ENCODE measurements at places on chromosomes 16 and 17.
A peak's percentile ranks its signal among the peaks of the same experiment; 100 is the strongest.

- peak; percentile 54 for DNase-seq
These were observed 13.1 kb upstream of the MSI2 start for GRCh38 chr17:57243171-57243622.

DNA sequence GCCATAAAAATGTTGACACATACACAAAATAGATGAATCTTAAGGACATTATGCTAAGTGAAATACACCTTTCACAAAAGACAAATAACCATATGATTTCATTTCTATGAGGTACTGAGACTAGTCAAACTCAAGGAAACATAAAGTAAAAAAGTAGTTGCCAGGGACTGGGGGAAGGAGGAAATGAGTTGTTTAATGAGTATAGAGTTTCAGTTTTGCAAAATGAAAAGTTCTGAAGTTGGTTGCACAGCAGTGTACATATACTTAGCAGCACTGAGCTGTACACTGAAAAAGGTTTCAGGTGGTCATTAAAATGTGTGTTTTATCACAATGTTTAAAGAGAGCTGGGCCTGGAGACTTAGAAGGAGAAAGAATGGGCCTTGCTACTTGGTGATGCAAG is 4.7 kb upstream of the SLC13A2 start:
- DNase-seq: no peak

- DNase-seq: peak; percentile 64
These were observed 19.7 kb downstream of the TMEM235 start for GRCh38 chr17:78250891-78251772.

- DNase-seq: no peak
These were observed 110.2 kb downstream of the C16orf78 start for GRCh38 chr16:49483651-49484450.

GRCh38 chr17:28147017-28147416 is 104.5 kb downstream of the NLK start:
- no peak for DNase-seq

GRCh38 chr17:67648032-67648905 is 69.5 kb upstream of the NOL11 start:
- no peak for DNase-seq

DNA sequence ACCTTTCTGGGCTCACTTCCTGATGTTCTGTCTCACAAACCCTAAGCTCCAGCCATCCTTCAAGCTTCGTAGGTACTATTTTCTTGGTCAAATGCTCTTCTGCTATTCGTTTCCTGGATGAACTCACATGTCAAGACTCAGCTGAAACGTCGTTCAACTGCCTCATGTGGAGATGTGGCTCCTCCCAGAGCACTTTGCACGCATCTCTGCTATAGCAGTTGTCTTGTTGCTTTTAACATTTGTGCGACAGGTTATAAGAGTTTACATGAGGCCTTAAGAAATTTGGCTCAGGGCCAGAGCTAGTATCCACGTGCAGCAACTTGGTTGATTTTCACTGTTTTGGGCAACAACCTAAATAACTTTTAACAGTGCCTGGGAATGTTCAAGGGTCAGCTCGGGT is 2.8 kb upstream of the KRT40 start:
- DNase-seq: no peak

DNA sequence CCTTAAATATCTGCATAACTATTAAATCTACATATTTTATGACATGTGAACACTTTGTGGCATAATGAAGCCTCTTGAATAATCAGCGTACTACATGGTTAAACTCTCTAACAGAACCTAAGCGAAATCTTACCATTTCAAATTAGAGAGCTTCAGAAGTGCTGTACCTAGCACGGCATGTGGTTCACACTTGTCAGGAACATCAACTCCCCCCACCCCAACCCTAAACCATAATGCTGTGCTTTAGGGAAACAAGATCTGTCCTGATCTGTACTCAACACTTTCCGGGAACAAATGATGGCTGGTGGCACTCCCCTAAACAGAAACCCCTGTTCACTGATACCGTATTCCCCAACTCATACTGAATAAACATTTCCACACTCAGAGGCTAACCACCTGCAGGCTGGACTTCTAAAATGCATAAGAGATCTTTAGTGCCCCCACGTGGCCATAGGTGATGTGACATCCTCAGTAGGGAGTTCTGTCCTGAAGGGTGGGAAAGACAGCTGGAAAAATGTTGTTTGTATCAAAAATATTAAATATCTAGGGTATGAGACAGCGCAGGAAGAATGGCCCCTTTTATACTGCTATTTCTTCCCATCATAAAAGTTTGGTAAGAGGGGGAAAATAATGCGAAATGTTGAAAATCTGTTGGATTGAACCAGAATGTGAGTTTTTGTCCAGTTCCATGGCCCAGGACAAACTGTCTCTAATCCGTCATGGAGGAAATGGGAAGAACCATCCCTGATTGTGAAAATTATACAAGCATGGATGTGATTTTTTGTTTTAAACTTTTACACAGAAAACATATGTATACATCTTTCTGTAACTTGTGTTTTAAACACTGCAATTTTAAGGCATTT is 88.6 kb downstream of the USP31 start:
- peak; percentile 26 for DNase-seq

GRCh38 chr17:49776551-49777300 is 11.8 kb upstream of the KAT7 start:
- no peak for DNase-seq

GRCh38 chr17:2962729-2963128 is 100.7 kb downstream of the OR1D5 start:
- no peak for DNase-seq
